ENCODE measurements at places on chromosomes 16 and 17. TPM values are rescaled to one million over a fixed set of nuclear protein-coding genes. Genes with fewer than 3 reads are reported as not detected.

The CRYBA1 gene
- total RNA-seq: not detected

The TEX19 gene
- 0.24 TPM for total RNA-seq

The ZNF689 gene
- 10.1 TPM for total RNA-seq

The KRTAP2-1 gene
- total RNA-seq: not detected

The KRTAP9-7 gene
- total RNA-seq: not detected

The SECTM1 gene
- 6.3 TPM for total RNA-seq

The ADORA2B gene
- 42.7 TPM for total RNA-seq

The CD19 gene
- not detected for total RNA-seq

The CA7 gene
- total RNA-seq: not detected

The NLGN2 gene
- 86.3 TPM for total RNA-seq

The SDK2 gene
- total RNA-seq: 0.04 TPM

The ZP2 gene
- not detected for total RNA-seq
